ENCODE measurements at places on chromosomes 3 and 15.

DNA sequence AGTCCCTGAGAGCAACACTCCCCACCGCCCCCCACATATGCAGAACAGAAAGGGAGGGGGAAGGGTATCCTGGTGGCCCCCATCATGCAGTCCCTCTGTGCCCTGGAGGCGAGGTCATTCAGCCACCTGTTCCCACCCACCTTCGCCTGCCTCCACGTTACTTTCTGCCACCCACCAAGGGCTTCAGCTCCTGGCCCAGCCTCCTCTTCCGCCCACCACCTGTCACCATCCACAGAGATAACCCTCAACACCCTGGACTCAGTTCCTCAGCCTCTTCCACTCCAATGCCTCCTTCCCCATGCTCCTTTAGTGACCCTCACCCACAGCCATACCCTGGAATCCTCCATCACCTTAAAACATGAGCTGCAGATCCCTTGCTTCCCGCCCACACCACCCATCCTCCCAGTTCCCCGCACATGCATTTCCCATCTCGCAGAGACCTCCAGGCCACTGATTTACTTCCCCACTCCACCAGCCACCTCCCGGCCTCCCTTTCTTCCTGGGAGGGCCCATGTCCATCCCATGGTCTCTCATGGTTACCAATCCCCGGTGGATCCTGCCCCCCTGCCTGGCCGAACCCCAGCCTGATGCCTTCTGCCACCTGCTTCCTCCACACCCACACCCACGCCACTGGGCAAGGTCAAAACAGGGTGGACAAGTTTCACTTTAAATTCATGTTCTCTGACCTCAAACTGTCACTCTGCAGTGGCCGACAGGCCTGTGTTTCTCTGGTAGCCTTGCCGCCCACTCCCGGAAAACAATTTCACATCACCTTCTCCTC, 18.2 kb downstream of the HOMER2 start:
- no peak for DNase-seq

DNA sequence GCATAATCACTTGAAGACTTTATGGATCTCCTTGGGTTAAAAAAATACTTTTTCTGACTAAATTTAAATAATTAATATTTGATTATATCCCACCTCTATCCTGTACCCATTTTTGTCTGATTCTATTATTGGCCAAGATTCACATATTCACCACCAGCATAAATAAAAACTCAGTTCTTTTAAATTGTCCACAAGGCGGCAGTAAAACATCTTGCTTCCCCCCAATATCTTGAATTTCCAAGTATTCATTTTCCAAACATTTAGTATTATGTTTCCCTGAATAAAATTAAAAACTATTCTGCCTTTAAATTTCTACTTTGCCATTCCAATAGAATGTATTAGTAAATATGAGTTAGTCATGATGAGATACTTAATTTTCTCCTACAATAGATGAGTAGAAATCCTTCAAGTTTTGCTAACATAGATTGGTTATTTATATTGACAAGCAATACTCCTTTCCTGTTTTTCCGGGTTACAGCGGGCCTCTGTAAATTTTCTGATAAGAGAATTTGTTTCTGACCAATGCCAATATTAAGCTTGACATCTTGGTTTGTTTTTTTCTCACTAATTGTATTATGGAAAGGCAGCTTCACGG, 218.7 kb upstream of the MDFIC2 start:
- DNase-seq = no peak

DNA sequence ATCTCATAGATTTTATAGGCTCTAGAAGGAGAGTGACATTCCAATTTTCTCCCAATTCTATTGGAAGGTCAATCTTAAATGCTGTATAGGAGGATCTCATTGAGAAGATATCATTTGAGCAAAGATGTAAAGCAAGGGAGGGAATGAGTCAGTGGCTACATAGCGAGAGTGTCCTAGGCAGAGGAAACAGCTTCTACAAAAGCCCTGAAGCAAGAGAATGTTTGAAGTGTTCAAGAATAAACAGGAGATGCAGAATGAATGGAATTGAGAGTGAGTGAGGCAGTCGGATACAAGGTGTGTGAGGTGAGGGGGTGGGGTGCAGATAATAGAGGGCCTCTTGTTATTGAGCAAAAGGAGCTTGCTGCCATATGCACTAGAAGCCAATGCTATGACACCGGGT, 545.9 kb downstream of the IGSF11 start:
- no peak for DNase-seq

GRCh38 chr3:32229565-32229964, 8.9 kb upstream of the CMTM8 start:
- DNase-seq = no peak

DNA sequence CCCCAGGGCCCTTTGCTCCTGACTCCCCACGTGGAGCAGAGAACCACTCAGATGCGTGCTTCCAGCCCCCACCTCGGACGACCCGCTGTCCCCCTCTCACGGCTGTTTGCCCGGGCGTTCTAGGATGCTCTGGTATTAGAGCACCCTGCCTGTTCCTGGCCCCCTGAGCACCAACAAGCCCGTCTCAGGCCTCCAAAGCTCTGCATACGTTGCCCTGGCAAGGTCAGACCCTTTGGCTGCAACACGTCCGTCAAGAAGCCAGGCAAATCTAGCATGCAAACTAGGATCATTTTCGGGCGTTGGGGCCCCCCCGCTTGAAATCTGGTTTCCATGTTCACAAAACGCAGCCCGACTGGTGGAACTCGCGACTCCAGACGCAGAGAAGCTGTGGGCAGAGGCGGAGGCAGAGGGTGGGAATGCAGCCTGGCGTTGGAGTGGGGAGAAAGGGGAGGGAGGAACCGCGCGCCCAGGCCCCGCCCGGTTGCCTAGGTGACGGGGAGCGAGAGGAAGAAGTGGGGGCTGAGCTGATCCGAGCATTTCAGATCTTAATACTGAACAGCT, 86.2 kb upstream of the PIAS1 start:
- no peak for DNase-seq

DNA sequence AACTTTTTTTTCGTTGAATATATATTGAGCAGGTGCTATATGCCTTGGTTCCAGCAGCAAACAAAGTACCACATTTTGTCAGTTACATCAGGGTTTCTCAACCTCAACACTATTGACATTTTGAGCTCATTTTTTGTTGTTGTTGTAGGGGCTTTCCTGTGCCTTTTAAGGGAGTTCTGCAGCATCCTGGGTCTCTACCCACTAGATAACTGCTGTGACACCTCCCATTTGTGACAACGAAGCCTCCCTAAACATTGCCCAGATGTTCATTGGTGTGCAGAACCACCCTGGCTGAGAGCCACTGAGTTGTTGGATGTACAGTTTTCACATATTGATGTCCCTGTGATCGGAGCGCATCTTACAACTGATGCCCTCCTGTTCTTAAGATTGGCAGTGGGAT, 382.6 kb downstream of the PTPRG start:
- DNase-seq = no peak

GRCh38 chr3:113275929-113276750, 64.8 kb downstream of the BOC start:
- DNase-seq = no peak

- DNase-seq = no peak
Observed at GRCh38 chr3:86175593-86176444, 815.1 kb downstream of the VGLL3 start.

DNA sequence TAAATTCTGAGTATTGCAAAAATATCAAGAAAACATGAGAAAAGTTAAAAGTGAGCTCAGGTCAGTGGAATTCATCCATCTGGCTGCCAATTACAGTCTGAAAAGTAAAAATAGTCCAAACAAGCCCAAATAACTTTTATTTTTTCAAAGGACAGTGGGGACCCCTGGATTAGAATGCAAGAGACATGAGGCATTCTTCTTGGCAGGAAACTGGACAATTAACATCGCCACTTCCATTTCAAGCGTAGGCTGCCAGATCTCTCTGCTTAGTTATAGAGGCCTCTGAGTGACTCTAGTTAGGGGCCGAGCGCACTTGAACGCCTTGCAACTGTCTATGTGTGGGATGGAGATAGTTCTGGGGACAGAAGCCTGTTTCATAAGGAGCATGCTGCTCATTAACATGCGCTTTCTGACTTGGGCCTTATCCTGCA, 189.1 kb downstream of the GHSR start:
- DNase-seq = no peak

DNA sequence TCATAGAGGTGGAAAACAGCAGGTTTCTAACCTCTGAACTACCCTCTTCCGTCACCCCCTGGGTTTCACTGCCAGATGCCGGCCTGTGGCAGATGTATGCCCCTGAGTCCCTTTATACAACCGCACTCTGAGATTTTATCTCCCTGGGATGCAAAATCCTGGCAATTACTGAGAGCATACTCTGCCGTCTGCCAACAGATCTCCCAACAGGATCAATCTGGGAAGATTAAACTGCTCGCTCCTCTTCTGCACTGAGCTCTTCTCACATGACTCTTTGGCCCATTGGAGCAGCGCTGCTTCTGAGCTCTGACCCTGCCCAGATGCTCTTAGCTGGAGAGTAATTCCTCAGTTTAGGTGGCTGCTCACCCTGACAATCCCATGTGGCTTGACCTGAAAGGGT, 133.2 kb downstream of the LIPC start:
- no peak for DNase-seq

GRCh38 chr3:16936233-16936632, 51.5 kb downstream of the PLCL2 start:
- no peak for DNase-seq

DNA sequence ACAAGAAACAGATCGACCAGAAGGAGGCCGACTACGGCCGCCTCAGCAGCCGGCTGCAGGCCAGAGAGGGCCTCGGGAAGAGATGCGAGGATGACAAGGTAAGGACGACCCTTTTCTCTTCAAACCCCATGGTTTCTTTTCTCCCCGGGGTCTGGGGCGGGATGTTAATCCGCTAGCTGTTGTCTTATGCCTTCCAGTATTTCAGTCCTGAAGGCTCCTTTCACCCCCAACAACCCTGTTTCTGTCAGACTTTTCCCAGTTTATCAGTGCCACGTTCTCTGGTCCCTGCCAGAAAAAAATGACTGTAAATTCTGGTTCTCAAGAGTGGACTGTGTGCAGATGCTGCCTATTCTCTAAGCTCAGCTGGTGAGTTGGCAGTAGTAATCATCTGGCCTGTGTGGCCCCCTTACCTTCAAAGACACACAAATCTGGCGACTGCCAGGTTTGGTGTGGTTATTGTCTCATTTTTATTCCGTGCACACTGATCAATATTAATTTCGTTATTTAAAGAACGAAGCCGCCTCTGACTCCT, 806 bp downstream of the GOLM2 start:
- DNase-seq = no peak

DNA sequence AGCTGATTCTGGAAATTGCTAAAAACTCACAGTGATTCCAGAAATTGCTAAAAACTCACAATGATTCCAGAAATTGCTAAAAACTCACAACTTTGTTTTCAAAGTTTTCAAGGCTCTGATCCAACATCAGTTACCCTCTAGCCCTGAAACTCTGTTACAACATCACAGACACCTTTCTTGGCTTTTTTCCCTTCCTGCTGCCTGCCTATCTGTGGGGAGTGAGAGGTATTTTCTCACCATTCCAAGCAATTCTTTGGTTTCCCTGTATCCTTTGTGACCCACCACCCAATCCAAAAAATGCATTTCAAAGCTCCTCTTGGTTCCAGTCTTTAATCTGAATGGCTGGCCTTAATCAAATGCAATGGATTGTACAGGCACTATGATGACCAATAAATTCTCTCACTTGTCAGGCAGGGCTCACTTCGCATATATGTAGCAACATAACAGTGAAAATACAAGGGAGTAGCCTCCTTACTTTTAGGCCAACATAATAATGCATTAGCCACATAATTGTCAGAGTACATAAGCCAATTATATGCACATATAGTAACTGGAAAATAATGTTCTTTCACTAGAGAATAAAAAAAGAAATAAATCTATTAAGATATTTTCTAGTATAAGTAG, 1139.0 kb downstream of the ROBO2 start:
- no peak for DNase-seq

- no peak for DNase-seq
Observed at GRCh38 chr3:45055411-45056143, 29.5 kb downstream of the CLEC3B start.

GRCh38 chr3:114101101-114101500, 44.6 kb downstream of the QTRT2 start:
- no peak for DNase-seq

DNA sequence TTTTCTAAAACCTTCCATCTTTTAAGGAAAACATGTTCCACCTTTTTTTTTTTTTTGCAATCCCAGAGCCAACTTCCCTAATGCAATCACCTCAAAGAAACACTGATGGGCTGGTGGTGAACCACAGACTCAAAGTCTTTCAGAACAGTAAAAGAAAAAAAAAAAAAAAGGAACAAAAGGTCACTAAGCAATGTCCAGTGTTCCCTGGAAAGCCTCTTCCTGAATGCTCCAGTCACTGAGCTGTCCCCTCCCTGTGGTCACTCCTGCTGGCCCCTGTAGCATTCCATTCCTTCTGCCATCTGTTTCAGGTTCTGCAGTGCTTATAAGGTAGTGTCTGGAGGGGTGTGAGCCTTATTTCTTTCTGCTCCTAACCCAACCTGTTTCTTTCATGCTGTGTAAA, 53.3 kb downstream of the AAGAB start:
- no peak for DNase-seq

- DNase-seq = no peak
Observed at GRCh38 chr3:188841906-188842305, 329.9 kb upstream of the TPRG1 start.

DNA sequence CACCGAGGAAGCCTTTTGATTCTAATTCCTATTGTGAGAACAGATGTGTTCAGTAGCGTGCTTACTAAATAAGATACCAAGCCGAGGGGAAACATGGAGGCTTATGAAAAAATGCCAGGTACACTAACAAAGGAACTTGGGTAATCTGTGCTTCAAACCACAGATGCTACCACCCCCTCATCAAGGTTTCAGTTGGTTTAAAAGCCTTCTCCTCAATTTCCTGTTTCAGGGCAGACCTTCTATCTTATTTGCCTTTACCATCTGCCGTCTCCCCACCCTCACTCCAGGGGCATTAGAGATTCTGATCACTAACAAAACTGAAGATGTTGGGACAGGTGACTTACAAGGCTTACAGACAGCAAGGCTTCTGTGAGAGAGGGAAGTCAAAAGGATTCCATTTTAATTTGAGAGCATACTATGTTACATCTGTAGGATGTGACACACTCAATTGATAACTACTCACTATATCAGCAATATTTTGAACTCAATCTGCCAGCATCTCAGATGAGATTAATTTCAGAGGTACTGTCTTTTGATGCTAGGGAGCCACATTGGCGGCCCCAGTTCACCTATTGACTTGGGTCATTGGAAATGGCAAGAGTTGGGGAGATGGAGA, 60.6 kb upstream of the PLCL2 start:
- no peak for DNase-seq

GRCh38 chr15:40108061-40108854, 421 bp downstream of the BMF start:
- no peak for DNase-seq
